ENCODE measurements at places on chromosomes 12 and 14.

DNA sequence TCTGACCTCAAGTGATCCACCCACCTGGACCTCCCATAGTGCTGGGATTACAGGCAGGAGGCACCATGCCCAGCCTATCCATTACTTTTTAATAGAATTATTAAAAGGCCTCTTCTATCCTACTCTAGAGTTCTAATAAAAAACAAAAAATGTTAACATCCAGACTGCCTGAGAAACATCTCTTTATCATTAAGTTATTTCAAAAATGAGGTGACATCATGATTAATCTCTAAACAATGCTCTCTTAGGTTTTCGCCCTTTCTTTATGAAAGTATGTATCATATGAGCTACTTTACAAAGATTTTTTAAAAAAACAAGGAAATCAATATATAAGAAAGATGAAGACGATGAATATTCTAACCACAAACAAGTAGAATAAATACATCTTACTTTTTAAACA is 52.6 kb downstream of the FGD6 start:
- DNase-seq = no peak

DNA sequence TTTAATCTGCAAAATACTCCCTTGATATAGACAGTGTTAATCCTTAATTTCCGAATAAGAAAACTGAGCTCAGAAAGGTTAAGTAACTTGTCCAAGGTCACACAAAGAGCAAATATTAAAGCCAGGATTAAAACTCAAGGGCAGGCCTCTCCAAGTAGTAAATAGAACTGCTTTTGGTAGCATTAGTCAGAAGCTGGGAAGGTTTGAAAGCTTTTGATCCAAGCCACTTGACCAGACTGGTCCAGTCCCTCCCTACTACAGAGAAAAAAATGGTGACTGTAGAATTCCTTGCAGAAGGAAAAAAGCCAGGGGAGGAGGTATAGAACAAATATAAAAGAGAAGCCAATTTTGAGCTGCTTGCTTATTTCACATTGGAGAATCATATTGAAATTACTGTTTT is 111.5 kb downstream of the NT5DC3 start:
- DNase-seq = no peak

GRCh38 chr14:42140831-42141279 is 534.2 kb downstream of the LRFN5 start:
- no peak for DNase-seq

GRCh38 chr14:73295198-73295796 is 58.0 kb downstream of the PAPLN start:
- no peak for DNase-seq

GRCh38 chr14:69664865-69665526 is 53.6 kb downstream of the SUSD6 start:
- DNase-seq = no peak

GRCh38 chr12:106633451-106633823 is 50.6 kb downstream of the RFX4 start:
- no peak for DNase-seq

- no peak for DNase-seq
Observed at GRCh38 chr12:99389751-99390150, 257.8 kb upstream of the GARIN6 start.

DNA sequence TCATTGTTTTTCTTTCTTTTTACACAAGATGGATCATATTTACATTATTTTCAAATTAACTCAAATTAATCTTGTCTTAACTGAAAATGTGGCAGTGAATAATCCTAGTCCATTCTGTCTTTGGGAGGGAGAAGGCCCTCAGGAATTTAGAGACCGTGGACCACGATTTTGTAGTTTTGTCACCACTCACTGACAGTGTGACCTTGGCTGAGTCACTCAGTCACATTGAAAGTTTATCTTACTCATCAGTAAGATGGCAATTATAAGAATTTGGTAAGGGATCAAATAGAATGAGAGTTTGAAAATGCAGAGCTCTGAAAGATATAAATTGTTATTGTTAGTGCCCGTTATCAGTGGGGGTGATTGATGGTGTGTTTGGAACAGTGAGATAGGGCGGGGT is 16.4 kb downstream of the FOXJ2 start:
- no peak for DNase-seq

DNA sequence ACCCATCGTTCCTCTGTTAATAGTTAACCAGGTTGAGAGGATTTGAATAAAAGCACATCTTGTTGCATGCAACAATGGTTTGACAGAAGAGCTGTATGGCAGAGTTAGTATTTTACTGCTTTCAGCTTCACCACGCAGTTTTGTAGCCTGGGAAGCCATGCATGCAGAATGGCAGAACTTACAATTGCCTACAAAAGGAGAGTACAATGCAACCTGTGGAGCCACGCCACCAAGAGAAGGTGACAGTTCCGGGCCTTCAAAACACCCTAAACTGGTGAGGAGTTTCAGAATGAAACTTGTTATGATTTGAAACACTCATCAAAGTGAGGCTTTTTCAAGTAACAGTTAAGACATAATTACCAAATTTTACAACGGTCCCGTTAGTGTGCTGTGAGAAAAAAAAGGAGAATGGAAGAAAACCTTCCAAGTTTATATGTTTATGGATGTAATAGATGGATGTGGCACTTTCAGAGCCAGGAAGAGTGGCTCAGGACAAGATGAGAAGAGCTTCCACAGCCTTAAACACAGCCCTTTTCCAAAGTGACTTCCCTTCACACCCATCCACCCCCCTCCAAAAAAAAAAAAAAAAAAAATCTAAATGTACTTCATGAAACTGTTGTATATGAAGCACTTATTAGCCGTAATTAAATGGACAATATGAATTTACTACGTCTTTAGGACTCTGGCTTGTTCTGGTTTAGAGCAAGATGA is 158.7 kb downstream of the EGLN3 start:
- DNase-seq = no peak

DNA sequence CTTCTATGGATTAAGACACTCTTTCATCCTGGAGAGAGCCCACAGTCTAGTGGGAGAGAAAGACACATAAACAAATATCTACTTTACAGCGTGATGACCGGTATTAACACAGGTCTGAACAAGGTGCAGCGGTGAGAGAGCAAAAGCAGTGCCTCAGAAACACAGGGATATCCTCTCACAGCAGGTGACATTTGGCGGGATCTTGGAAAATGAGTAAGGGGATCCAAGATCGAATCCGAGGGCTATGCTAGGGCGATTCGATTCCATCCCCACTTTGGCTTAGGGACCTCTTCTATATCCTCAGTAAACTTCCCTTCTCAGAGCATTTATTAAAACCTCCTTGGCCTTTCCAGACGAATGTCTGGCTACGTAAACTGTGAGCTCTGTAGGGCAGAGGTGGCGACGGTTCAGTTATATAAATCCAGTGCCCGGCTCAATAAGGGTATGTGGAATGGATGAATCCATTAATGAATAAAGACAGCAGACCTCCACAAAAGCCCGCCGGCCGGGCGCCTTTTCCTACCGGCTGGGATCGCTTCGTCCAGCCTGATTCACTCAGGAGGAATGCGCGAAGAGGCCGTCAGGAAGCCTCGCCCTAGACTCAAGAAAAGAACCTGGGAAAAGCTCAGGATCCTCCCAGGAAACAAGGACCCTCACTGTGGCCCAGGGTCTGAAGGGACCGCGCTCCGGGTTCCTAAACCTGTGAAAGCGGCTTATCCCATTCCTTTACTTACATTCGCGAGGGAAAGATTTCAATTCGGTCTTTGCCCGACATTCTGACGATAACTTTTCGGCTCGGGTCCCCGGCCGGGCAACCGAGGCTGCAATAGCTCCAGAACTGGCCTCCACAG is 455 bp downstream of the ATP6V1D start:
- no peak for DNase-seq

DNA sequence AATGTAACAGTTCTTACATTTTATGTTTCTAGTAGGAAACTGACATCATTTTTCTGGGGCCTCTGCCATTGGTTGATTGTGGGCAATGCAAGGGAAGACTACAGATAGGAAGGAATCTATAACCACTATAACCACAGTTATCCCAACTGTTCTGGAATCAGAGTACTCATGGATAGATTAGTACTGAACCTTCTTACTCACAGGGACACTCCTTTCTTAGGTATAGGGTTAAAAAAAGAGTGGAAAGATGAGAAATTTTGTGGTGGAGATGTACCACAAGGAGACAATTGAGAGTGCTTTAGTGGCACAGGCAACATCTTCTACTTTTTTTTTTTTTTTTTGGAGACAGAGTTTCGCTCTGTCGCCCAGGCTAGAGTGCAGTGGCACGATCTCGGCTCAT is 21.0 kb downstream of the TMEM116 start:
- DNase-seq = no peak

DNA sequence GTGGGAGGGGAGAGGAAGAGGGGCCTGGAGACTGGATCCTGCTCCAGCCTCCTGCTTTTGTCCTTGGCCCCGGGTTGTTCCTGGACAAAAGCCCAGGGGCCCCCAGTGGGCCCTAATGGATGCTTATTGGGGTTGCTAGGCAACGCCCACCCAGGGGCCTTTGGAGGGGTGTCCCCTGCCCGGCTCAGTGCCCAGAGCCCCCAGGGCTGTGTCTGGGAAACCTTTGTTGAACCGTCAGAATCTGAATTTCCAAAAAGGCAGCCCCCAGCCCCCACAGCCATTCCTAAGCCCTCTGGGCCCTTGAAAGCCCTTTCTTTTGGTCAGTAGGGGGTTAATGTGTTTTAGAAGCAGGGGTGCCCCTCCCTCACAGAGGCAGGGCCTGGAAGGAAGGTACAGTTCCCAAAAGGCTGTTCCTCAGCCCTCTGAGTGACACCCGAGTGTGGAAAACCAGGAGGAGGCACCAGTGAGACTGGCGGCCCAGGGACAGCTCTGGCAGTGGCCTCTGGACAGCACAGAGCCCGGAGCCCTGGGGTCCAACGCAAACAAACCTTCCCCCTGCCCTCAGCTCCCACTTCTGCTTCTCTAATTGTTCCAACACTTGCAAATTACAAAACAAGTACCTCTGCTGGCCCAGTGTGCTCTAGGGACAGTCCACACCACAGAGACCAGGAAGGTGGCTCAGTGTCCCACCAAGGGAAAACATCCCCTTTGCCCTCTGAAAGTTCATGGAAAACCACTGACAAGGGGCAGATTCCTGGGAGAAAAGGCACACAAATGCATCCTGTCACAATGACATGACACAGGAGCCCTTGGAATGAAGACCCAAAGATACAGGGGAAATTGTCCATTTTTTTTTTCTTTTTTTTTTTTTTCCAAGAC is 19.4 kb downstream of the HHIPL1 start:
- DNase-seq = no peak

- peak; percentile 17 for DNase-seq
Observed at GRCh38 chr12:57240066-57240921, 10.7 kb downstream of the STAC3 start.

GRCh38 chr14:51139121-51139681 is 44.3 kb upstream of the TRIM9 start:
- no peak for DNase-seq

DNA sequence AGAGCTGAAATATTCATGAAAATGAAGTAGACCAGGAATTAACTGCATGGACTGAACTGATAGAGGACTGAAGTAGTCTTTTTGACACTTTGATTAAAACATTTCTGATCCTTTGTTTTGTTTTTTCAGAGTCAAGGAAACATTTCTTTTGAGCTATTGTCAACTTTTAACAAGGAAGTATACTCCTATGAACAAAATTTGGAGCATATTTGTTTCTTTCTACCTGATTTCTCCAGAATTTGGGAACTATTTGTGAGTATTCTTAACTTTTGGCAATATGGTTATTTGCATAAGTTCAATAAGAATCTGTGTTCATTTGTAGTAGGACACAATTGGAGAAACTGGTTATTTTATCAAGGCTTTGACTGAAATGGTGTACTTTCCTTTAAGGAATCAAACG is 71.3 kb upstream of the HECTD1 start:
- no peak for DNase-seq

GRCh38 chr14:75630695-75631452 is 29.8 kb downstream of the ERG28 start:
- DNase-seq = no peak

GRCh38 chr12:69996241-69996640 is 171.2 kb downstream of the MYRFL start:
- no peak for DNase-seq

DNA sequence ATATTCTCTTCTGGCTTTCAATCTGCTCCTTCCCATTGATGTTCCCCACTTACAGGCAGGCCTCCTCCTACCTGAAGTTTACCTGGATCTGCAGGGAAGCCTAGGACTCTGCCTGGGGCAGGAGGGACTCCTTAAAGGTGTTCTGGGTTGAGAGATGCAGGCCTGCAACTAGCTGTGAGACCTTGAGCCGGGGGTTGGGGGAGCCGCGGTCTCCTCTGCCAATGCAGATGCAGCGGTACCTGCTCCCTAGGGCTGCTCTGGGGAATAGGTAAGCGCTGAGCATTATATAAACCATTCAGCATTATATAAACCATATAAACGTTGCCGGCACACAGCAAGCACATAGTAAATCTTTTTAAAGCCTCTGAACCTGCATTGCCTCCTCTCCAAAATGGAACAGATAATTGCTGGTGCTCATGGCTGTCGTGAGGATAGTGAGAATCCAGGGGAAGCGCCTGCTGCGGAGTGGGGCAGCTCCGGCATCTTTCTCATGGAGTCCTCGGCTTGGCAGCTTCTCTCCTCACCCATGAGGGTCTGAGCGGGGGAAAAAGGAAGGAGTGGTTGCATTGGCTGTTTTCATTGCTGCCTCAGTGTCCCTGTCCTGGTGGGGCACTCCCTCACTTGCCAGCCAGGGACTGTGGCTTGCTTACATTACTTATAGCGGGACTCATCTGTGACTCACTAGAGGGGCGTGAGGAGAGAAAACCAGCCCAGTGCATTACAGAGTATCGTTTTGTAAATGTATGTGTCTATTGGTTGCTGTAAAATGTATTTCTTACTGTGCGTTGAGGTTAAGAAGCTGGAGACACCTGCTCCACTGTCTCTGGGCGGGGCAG is 12.5 kb upstream of the KRT80 start:
- no peak for DNase-seq

GRCh38 chr14:20002319-20002718 is 356 bp downstream of the OR4Q2 start:
- no peak for DNase-seq

- DNase-seq = no peak
Observed at GRCh38 chr14:77738559-77739250, 22.3 kb downstream of the SNW1 start.

- DNase-seq = no peak
Observed at GRCh38 chr12:59834659-59835474, 239.0 kb downstream of the SLC16A7 start.

GRCh38 chr12:57151741-57152630 is 4.6 kb upstream of the LRP1-AS start:
- DNase-seq = no peak

- no peak for DNase-seq
Observed at GRCh38 chr14:51996148-51996746, 6.9 kb downstream of the RTRAF start.

DNA sequence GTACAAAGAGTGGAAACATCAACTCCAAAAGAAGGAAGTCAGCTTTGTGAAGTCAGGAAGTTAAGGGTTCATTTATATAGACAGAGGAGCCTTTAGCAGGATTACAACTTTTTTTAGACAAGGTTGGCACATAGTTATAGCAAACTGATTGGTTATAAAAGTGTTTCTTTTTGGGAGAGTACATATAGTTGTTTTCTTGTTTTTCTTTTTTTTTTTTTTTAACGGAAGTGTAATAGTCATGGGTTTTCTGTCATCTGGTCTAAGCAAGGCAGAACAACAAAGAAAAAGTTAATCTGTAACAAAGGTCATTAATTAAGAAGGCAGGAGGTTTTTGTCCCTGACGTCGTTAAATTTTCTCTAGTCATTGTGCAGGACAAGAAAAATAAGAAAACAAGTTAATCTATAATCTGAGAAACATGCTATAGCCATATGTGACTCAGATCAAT is 13.0 kb upstream of the MFAP5 start:
- no peak for DNase-seq
